IPS-NIHi11 (cell line): ENCODE measurements at places on chromosomes 11 and 22.

GRCh38 chr22:29848111-29848510, 10.0 kb upstream of the ASCC2 start:
- DNase-seq = no peak

- peak; percentile 85 for DNase-seq
Measured at GRCh38 chr11:61971248-61972111, 4.0 kb upstream of the FTH1 start.

DNA sequence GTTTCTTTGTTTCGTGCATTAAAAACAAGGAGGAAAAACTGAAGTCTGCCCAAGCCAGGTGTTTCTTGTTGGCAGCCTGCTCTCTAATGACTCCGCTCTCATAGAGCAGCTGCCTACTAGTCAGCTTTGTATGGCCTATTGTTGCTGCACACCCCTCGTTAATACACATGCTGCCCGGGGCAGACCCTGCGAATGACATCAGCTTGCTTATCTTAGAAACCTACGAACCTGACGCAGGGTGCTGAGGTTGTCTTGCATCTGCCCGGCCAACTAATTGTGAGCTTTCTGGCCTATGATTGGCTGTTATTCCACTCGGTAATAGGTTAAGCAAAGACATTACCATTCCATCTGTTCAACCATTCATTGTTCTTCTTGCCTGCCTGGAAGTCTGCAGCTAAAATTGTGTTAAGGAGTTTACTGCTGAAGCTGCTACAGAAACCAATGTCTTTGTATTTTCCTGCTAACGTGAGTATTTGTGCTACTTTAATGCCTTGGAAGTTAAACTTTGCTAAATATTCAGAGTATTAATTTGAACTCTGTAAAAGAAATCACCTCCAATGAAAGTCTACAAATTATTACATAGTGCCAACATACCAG, 37.5 kb downstream of the ZC3H12C start:
- DNase-seq = peak; percentile 16

DNA sequence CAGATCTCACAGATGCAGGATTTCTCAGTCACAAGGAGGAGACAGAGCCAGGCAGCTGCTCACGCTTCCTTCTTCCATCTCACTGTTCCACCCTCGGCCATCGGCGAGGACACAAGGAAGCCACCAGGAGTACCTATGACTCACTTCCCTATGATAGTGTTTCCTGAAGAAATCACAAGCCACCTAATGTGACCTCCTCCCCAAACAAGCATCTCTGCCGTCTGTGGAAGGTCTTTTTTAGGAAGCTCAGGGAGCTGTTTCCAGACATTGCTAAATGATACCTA, 672.7 kb downstream of the TBC1D22A start:
- DNase-seq = no peak

GRCh38 chr11:35852056-35852455, 91.8 kb upstream of the LDLRAD3 start:
- DNase-seq = no peak

DNA sequence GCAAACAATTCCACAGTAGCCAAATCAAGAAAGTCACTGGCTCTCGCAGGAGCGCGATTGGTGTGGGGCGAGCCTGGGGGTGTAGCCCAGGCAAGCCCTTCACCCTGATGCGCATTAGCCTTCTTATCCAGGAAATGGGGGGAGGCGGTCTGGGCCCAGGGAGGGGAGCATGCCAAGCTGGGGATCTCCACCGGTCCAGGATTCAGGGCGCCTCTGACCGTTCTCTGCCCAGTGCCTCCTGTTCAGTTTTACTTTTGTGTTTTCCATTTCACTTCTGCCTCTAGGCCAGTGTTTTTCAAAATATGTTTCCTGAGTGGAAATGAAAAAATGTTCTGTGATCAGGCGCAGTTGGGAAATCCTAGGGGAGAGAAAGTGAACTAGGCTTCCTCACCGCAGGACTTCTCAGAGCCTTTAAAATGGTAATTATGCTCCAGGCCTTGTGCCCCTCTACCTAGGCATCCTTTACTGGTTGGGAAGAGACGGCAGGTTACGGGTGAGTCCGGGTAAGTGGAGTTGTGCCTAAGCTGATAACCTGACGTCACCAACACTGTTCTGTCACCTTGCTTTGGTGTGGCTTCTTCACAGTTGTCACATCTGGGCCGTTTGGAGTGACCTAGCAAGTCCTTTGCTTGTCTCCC, 18.4 kb downstream of the LRP5 start:
- no peak for DNase-seq

DNA sequence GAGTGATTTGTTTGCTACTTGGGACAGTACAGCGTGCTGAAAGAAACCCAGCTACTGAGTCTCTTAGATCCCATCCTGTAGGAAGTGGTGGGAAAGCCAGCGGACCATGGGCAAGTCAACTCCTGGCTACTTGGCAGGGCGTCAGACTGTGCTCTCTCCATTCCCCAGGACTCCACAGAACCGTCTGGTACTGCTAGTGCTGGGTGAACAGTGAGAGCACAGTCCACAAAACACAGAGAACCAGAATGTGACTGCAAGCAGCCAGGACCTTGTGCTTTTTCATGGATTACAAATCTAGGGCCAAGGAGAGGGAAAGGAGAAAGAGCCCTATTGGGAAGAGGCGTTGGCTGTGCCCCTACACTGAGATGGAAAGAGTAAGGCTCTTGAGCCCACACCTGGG, 10.2 kb downstream of the BID start:
- no peak for DNase-seq

DNA sequence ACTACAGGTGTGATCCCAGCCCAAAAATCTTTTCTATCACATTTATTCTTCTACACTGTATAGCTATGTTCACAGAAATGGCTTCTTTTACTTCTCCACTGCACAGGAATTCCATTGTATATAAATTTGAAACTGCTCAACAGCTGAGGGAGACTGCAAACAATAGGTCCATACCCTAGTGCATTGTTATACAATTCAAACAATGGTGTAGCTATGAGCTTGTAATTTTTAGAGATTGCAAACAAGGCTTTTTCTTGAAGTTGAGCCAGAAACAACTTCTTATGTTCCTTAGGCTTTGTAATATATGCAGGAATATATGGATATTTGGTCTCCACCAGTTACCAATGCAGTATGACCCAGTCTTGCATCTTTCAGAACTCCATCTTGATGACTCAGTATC, 19.5 kb upstream of the SIK3 start:
- no peak for DNase-seq

DNA sequence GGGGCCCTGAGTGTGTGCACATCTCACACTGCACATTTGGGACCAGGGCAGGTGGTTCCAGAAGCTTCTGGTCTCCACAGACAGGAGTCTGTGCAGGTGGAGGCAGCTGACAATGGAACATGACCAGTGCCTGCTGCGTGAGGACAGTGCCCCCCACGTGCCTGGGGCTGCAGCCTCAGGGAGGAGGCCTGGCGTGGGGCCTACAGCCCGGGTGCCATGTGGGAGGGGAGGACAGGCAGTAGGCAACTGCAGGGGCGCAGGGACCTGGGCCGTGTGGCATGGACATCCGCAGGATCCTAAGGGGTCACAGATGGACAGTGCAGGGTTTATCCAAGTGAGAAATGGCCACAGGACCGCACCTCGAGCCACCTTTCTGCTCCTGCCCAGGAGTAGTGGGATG, 28.8 kb downstream of the TSPAN4 start:
- no peak for DNase-seq

DNA sequence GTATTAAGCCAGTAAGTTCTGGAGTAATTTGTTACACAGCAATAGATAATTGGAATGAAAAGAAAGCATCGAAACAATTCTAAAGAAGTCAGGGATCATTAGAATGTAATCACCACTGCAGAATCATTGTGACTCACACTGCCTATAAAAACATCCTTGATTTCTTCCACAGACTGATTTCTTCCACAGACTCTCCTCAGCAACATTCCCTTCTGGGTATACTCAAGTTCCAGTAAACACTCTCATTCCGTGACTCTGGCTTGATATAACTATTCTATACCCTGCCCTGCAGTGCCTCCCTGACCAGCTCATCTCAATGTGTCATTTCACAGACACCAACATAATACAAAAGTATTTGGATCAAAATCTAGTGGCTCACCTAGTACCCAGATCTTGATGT, 120.5 kb downstream of the BBOX1 start:
- no peak for DNase-seq

GRCh38 chr11:112266410-112266778, 5.7 kb upstream of the PLET1 start:
- DNase-seq = no peak

DNA sequence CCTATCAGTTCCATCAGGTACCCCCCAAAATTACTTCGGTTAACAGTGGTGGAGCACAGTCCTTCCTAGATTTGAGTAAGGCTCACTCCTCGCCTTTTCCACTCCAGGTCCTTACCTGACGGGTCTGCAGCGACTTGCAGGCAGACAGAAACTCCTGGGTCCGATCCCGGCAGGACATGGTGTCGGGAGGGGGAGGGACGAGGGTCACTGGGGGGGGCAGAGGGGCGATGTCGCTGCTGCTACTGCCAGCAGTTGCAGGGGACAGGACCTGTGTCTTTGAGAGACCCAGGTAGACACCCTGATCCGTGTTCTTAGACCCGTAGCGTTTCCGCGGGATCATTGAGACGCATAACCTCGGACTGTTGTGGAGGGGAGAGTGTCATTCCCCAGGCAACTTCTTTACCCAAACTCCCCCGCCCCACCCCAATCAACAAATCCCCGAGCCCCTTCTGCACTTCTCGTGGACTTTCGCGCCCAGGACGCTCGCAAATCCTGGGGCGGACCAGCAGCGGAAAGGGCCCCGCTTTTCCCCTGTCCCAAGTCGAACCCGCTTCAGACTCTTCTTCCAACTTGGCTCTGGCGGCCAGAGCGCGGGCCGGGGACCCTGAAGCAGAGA, 839 bp downstream of the STX5 start:
- peak; percentile 65 for DNase-seq

GRCh38 chr11:119509969-119510401, 87.0 kb upstream of the THY1 start:
- DNase-seq = no peak

- no peak for DNase-seq
Measured at GRCh38 chr11:96318850-96319249, 24.1 kb downstream of the MAML2 start.

DNA sequence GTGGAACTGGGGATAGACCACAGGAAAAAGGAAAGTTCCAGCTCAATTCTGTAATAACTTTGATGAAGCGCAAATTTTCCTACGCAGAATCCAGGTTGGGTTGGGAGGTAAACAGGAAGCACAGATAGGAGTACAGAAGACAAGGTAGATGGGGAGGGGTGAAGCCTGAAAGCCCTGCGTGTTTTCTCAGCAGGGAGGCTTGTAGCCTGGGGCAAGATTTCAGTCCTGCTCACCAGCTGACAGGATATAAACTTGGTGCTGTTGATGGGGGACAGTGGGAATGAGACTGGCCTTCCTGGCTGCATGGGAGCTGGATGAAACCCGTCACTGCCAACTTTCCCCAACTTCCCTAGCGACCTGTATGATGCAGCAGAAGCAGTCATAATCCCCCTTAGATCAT, 114.9 kb downstream of the ARHGAP32 start:
- no peak for DNase-seq

- DNase-seq = no peak
Measured at GRCh38 chr11:64764753-64765152, 5.0 kb upstream of the PYGM start.

DNA sequence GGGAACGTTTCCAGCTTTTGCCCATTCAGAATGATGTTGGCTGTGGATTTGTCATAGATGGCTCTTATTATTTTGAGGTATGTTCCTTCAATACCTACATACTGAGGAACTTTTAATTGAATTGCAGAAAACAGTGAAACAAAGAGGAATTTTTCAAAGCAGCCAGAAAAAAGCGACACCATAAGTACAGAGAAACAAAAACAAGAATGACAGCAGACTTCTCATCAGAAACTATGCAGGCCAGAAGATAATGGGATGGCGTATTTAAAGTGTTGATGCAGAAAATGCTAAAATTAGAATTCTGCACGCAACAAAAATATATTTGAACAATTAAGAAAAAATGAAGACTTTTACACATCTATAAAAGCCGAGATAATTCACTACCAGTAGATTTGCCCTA, 95.4 kb upstream of the TIMP3 start:
- no peak for DNase-seq

DNA sequence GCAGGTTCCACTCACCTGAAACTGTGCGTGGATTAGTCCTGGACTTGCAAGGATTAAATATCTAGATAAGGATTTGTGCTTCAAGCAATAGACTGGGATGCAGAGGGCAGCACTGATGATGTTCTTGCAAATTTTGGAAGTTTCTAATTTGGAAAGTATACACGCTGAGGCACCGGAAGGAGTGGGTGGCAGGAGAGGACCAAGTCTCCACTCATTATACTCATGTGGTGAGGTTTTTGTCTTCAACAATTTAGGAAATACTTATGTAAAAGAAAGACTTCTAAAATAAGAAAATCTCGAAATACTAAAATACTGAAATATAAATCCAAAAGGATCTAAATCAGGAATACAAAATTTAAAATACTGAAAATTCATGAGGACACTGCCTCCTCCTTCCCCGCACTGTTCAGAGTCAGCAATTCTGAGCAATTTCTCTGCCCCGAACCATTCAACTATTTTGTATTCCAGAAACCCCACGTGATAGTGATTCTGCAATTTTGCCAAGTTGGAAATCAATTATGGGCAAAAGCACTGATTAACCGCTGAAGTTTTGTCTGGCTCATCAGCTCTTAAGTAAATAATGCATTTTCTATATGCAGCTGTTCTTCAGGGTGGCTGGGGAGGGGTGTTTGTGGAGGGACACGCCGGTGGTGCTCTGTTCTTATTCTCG, 47.0 kb upstream of the CLMP start:
- DNase-seq = no peak

DNA sequence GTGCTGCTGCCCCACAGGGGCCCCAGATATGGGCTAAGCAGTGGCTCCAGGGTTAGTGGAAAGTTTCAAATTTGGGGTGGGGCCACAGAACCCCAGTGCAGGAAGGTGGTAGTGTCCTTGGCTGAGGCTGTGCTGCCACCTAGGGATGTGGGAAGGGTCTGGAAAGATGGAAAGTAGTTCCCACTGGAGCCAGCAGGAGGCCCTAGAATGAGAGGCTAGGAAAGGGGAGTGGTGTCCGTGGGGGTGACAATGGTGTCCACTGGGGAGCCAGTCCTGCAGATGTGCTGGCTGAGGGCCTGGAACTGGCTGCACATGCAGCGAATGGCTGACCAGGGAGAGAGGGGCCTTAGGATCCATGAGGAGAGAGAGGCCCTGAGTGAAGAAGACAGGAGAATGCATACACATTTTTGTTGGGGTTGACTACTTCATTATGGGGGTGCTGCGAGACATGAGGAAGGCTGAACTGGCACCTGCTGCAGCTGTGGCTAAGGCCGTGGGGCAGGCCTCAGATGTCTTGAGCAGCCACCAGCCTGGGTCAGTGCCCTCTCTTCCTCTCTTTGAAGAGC, 21.1 kb downstream of the RFPL3 start:
- DNase-seq = peak; percentile 83
